ENCODE measurements at places on chromosomes 7 and 10. TPM values are rescaled to one million over a fixed set of nuclear protein-coding genes. Genes with fewer than 3 reads are reported as not detected.

Gene DKK1
- not detected for total RNA-seq

Gene MLXIPL
- not detected for total RNA-seq

Gene CNTNAP2
- total RNA-seq, result not detected

Gene PLAU
- not detected for total RNA-seq

Gene AQP1
- total RNA-seq, result 0.14 TPM

Gene DNAH11
- 0.05 TPM for total RNA-seq

Gene H2BK1
- total RNA-seq, result not detected

Gene ZNF485
- 2.0 TPM for total RNA-seq

Gene UPF2
- 39.6 TPM for total RNA-seq

Gene STAG3
- total RNA-seq, result 24.4 TPM

Gene GIMAP5
- 136 TPM for total RNA-seq

Gene NANOS1
- total RNA-seq, result 0.56 TPM

Gene GJD4
- not detected for total RNA-seq

Gene MYL10
- not detected for total RNA-seq

Gene CLCN1
- not detected for total RNA-seq

GRCh38 chr10:51129946-51130544 lies 55.8 kb downstream of the PRKG1 start:
- no peak for DNase-seq

- no peak for DNase-seq
Observed at GRCh38 chr10:9992661-9993060, 1025.0 kb upstream of the CELF2 start.

GRCh38 chr7:150665089-150665748 lies 20.3 kb upstream of the GIMAP2 start:
- DNase-seq, result no peak

DNA sequence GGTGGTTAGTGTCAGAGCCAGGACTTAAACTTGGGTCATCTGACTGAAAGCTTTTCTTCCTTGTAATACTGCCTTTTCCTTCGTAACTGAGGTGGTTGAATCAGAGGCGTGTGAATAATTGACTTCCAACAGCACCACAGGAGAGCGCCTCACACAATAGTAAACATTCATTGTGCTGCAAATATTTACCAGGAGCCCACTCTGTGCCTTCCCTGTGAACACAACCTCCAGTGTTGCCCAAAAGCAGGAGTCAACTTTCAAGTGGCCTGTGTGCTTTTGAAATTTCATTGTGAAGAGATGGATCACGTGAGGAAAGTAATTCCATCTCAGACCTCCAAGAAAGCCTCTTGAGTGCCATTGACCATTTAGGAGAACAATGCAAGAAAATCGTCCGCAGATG lies 60.2 kb downstream of the ADRA2A start:
- DNase-seq, result no peak

GRCh38 chr7:37211097-37211880 lies 237.4 kb downstream of the ELMO1 start:
- DNase-seq, result no peak

GRCh38 chr10:6721480-6721879 lies 141.4 kb upstream of the PRKCQ start:
- DNase-seq, result no peak

DNA sequence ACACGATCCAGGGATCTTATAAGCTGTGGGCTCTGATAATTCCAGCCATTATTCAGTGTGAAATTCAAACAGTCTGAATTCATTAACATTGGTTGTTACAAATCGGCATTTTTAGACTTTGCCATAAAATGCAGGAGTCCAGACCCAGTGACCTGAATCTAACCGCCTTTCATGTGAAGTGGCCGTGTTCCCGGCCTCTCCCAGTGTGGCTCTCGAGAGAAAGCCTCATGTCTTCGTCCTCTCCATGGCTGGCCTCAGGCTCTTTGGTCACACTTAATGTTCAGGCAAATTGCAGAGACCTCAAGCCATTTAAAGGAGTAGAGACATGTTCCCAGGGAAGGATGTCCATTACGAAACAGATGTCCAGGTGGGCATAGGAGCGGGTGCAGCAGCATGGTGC lies 59.3 kb downstream of the CTBP2 start:
- no peak for DNase-seq

GRCh38 chr7:40419806-40420205 lies 285.0 kb downstream of the SUGCT start:
- no peak for DNase-seq

- no peak for DNase-seq
Observed at GRCh38 chr10:92938841-92939240, 90.5 kb downstream of the EXOC6 start.

- DNase-seq, result no peak
Observed at GRCh38 chr10:124091646-124092249, 1.6 kb downstream of the CHST15 start.

- DNase-seq, result no peak
Observed at GRCh38 chr10:112071596-112072133, 111.9 kb downstream of the GPAM start.

GRCh38 chr7:2162959-2163358 lies 69.8 kb downstream of the MAD1L1 start:
- no peak for DNase-seq

GRCh38 chr10:84177541-84178141 lies 4.0 kb downstream of the GPR15LG start:
- DNase-seq, result peak; percentile 74

GRCh38 chr10:27380929-27381358 lies 123.2 kb upstream of the RAB18 start:
- no peak for DNase-seq

- DNase-seq, result no peak
Observed at GRCh38 chr7:133330085-133330484, 77.2 kb downstream of the EXOC4 start.

DNA sequence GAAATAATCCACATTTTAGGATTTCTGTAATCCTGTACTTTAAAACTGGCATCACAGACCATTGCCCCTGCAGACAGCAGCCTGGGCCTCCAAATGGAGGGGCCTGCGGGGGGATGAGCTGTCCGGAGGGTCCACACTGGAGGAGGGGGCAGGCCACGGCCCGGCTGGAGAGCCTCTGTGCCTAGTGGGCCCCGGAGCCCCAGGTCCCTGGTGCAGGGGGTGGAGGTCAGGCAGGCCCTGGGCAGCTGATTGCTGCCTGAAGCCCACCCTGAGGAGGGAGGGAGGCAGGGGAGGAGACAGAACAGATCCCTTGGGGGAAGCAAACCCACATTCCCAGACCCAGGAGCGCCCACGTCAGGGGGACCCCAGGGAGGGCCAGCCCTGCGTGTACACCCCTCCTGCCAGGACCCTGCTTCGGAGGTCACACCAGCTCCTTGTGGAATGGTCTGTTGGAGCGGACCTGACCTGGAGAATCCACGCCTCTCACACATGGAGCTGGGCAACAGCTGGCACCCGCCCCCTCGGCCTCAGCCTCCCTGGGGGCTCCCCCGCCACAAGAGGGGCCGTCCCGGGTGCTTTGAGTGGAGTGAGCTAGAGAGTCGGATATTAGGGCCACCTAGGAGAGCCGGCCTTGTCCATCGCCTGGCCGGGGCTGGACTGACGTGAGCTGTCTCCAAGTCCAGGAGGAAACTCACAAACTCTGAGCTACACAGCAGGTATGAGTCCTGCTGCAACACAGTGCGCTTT lies 12.2 kb upstream of the FAM20C start:
- DNase-seq, result no peak

GRCh38 chr7:152485826-152486225 lies 50.0 kb upstream of the KMT2C start:
- no peak for DNase-seq

- DNase-seq, result no peak
Observed at GRCh38 chr7:92714767-92715166, 121.6 kb downstream of the CDK6 start.

GRCh38 chr10:36177071-36177470 lies 535.0 kb upstream of the FZD8 start:
- DNase-seq, result no peak

GRCh38 chr7:112199035-112199655 lies 7.1 kb downstream of the DOCK4 start:
- no peak for DNase-seq

DNA sequence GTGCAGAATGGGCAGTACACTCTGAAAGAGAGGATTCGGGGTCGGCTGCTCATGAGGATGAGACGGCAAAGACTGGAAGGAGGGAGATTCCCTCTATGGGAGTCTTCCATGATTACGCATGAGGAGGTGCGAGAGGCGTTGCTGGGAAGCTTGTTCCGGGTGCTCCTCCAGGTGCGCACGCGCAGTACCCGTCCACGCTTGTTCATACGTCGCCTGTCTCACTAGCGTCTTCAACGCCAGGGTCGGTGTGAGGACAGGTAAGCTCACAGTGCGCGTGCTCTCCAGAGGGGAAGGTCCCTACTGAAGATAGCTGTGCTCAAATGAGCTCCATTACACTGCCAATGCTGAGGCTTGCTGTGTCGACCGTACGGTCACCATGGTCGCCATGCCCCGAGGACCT lies 39.3 kb upstream of the BNIP3 start:
- no peak for DNase-seq

DNA sequence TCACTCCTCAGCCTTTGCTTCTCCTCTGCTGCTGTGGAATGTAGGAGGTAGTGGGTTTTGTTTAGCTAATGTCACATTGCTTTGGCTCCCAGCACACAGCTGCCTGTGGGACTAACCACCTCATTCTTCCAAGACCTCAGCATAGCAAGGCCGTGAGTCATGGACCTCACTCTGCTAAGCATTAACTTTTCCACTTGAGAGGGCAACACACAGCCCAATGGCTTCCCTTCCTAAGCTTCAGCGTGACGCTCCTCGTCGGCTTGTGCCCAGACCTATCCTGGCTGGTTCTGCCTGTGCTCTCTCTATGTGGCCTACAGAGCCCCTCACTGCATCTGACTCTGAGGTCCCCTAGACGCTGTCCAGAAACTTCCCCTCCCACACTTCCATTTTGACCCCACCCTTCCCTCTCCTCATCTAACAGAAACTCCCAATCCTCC lies 23.3 kb downstream of the MYOF start:
- no peak for DNase-seq

DNA sequence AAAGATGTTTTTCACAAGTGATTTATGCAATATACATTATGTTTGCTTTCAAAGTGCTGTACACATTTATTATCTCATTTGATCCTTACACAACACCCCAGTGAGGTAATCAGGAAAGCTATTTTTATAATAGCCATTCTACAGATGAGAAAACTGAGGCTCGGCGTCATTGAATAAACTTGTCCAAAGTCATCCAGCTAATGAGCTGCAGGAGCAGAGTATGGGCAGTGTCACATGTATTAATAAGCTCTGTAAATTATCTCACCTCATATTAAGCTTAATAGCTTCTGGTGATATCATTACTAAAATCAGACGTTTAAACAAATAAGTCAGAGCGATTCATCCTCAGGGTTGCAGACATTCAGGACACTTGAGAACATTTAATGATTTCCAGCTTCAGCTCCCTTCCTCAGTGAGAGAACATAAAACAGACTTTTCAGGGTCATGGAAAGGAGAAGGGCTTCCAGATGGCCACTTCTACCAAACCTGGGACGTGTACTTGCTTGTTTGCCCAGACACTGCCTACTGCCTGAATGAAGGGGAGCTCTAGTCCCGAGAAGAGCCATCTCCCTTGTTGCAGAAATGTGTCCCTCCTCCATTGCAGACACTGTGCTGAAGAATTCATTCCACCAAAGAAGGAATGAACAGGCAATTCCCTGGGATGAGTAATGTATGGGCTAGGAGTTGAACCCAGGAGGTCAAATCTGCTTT lies 20.5 kb upstream of the FZD1 start:
- DNase-seq, result no peak

DNA sequence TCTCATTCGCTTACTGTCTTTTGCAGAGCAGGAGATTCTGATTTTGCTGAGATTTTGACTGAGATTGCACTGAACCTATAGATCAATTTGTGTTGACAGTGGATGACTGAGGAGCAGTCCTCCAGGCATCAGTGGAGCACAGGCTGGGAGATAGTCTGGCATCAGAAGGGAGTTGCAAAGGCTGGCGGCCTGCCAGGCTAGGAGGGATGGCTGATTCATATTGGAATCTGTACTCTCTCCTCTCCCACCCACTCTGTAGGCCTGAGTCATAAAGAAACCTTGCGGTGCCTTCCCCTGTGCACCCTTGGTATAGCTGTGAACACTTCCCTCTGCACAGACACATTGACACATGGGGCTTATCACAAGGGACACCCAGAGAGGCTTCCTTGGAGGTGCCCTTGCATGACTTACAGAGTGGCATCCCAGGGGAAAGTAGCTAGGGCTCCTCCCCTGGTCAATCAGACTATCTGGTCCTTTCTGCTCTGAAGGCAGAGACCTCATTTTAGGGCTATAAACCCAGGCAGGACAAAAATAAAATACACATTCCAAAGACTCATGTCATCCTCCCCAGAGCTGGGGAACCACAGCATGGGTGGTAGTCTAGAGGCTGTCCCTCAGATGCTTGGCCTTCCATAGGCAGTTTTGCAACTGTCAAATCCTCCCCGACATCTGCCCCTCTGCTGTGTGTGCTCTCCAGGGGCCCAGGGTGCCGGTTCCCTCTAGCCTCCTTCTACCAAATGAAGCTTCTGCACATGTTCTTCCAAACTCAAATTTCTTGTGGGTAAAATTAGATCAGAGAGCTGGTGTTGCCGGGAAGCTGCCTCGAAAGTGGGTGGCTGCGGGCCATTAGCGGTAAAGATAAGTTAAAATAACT lies 37.4 kb upstream of the EEPD1 start:
- DNase-seq, result peak; percentile 69

DNA sequence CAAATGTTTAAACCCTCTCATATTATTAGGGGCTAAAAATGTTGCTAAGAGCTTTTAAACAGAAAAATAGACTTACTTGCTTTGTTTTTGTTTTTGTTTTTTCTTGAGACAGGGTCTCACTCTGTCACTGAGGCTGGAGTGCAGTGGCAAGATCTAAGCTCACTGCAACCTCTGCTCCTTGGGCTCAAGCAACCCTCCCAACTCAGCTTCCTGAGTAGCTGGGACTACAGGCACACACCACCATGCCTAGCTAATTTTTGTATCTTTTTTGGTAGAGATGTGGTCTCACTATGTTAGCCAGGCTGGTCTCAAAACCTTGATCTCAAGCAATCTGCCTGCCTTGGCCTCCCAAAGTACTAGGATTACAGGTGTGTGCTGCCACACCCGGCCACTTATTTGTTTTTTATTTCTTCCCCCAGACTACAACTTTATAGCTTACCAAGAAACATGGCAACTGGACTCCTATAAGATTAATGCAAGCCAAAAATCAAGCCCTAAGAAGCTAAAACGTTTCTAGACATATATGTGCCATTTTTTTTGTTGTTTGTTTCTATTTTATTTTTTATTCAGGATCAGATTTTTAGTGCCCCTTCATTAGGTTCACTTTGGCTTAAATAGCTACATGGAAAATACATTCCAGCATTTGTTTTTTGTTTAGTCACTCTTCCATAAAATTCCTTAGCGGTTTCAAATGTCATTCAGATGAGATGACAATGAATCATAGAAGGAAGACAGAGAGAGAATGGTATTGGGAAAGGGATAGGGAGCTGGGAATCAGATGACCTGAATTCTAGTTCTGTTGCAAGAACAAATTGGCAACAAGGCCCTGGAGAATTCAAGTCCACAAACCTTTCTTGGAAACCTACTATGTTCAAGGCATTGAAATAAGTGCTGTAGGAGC lies 163.4 kb upstream of the MKLN1 start:
- DNase-seq, result no peak

DNA sequence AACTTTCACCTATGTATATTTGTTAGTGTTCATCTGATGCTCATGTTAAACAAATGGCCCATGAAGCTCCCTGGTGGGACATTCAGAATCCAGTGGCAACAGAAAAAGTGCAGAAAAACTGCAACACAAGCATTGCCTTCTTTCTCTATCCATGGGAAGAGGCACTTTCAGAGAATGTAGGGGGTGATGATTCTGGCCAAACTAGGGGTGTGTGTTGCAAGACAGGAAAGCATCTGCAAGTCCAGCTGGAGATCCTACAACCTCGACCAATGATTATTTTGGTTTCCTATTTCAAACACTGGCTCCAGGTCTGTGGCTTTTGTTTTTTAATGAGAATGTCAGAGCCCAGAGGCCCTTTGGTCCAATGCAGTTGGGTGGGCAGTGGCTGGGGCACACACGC lies 198.7 kb downstream of the CXCL12 start:
- DNase-seq, result no peak

All from natural killer cell treated with Interleukin-12 subunit alpha and Interleukin-12 subunit beta and Interleukin-15 and Interleukin-18, amount 100 ng/mL, for 72 hours (primary cell).